ENCODE measurements at places on chromosomes 3 and 15. TPM values are rescaled to one million over a fixed set of nuclear protein-coding genes. Genes with fewer than 3 reads are reported as not detected.

WDR49 gene
- total RNA-seq = not detected

IL17RE gene
- total RNA-seq = 0.25 TPM

RASGRF1 gene
- total RNA-seq = not detected

ISLR2 gene
- not detected for total RNA-seq

DNA sequence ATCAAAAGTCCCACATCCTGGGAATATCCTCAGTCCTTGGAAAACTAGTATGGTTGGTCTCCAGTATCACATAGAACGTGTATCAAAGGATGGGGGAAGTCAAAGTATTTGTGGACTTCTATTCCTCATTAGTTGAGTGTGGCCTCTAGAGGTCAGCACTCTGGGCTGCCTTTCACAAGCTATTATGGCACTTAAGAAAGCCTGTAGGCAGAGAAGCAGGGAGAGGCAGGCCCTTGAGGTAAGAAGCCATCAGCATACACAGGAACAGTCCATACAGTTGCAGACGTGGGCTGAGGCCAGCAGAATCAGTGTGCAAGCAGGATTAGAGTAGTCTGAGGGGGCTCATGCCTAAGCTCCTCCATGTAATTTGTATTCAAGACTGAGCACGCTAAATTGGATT, 341.7 kb downstream of the CLSTN2 start:
- no peak overlapping the region for H3K27ac ChIP-seq
- H3K4me1 ChIP-seq = no peaks in the 10 kb centered on the region
- H3K4me3 ChIP-seq = no peak overlapping the region
- peaks cover 4% of the 10 kb centered on the region for H3K27me3 ChIP-seq
- no peak for DNase-seq

GRCh38 chr15:58690703-58691102, 58.8 kb downstream of the ADAM10 start:
- H3K27ac ChIP-seq = no peak overlapping the region
- H3K4me1 ChIP-seq = peaks cover 54% of the 10 kb centered on the region
- peak; percentile 14 for DNase-seq
- H3K27me3 ChIP-seq = no peaks in the 10 kb centered on the region

DNA sequence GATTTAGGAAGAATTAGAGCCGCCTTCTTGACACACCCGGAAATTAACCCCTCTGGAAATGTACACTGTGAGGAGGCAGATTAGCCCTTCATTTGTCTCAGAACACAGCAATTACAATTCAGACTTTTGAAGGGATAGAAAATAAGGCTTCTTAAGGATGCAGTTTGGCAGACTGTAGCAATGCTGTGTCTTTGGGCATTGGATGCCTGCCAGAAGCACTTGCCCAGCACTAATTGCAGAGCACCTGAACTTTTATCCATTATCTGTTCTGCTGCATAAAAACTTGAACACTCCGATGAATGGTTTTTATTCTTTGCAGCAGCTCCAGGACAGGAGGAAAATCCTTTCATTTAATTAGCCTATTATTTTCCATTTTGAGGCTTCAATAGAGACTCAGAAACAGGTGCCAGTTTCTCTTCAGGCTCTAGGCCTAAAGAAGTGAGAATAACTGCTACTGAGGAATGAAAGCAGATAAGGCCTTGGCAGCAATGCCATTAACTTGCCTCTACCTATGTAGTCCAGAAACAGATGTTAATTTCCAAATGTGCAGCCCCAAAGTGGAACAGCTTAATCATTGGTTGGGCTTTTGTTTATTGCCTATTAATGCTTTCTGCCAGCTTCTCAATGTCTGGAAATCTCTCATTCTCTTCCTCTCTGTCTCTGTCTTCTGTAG, 418.5 kb downstream of the NSUN3 start:
- no peak for DNase-seq
- no peaks in the 10 kb centered on the region for H3K36me3 ChIP-seq
- H3K4me3 ChIP-seq = no peak overlapping the region
- no peaks in the 10 kb centered on the region for H3K27me3 ChIP-seq

DNA sequence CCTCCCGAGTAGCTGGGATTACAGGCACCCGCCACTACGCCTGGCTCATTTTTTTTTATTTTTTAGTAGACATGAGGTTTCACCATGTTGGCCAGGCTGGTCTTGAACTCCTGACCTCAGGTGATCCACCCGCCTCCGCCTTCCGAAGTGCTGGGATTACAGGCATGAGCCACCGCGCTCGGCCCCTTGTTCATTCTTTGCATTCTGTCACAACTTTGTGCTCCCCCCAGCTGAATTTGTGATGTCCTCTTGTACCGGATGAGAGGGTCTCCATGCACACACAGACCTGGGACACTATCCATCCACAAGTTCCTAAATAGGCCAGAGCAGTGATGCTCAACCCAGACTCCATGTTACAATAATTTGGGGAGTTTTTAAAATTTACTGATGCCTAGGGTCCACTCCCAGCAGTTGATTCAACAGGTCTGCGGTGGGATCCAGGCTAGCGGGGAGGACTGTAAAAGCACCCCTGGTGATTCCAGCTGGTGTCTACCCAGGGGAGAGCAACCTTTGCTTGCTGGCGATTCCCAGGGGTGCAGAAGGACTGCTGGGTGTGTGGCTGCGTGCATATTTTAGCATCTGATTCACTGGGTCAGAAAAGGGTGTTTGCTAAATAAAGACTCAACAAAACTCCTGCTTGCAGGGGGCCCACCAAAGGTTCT, 1.0 kb downstream of the RASSF1 start:
- peaks cover 36% of the 10 kb centered on the region for H3K36me3 ChIP-seq
- no peaks in the 10 kb centered on the region for H3K27me3 ChIP-seq
- H3K4me3 ChIP-seq = peak overlapping the region; percentile 94

- DNase-seq = no peak
- no peaks in the 10 kb centered on the region for H3K4me1 ChIP-seq
- no peak overlapping the region for H3K4me3 ChIP-seq
- H3K27me3 ChIP-seq = no peaks in the 10 kb centered on the region
- H3K36me3 ChIP-seq = no peaks in the 10 kb centered on the region
- no peak overlapping the region for H3K27ac ChIP-seq
Measured at GRCh38 chr3:97439373-97439772, 325.2 kb upstream of the ARL6 start.

GRCh38 chr3:50537421-50538129, 30.0 kb downstream of the C3orf18 start:
- H3K27me3 ChIP-seq = no peaks in the 10 kb centered on the region
- no peak overlapping the region for H3K4me3 ChIP-seq
- H3K36me3 ChIP-seq = no peaks in the 10 kb centered on the region
- H3K27ac ChIP-seq = no peak overlapping the region

DNA sequence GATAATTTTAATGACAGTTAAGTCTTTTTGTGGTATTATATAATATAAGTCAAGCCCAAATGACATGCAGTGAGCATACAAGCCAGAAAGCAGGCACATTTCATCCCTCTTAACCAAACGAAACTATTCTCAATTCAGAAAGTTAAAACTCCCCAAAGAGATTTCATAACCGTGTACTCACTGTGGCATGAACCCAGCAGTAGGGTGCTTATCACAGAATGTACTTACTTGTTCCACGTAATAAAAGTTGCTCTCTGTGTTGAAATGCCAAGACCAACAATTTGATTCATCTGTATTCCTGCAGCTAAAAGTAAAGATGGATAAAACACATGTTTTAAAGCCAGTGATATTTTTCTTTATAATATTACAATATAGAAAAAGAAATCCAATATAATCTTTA, 12.1 kb downstream of the GK5 start:
- no peak for DNase-seq
- H3K4me1 ChIP-seq = peaks cover 6% of the 10 kb centered on the region
- H3K27me3 ChIP-seq = no peaks in the 10 kb centered on the region
- no peak overlapping the region for H3K4me3 ChIP-seq
- H3K27ac ChIP-seq = no peak overlapping the region

- H3K27ac ChIP-seq = no peak overlapping the region
- H3K4me1 ChIP-seq = no peaks in the 10 kb centered on the region
- no peak overlapping the region for H3K4me3 ChIP-seq
- no peaks in the 10 kb centered on the region for H3K36me3 ChIP-seq
Measured at GRCh38 chr15:39672666-39673065, 91.8 kb downstream of the THBS1 start.

DNA sequence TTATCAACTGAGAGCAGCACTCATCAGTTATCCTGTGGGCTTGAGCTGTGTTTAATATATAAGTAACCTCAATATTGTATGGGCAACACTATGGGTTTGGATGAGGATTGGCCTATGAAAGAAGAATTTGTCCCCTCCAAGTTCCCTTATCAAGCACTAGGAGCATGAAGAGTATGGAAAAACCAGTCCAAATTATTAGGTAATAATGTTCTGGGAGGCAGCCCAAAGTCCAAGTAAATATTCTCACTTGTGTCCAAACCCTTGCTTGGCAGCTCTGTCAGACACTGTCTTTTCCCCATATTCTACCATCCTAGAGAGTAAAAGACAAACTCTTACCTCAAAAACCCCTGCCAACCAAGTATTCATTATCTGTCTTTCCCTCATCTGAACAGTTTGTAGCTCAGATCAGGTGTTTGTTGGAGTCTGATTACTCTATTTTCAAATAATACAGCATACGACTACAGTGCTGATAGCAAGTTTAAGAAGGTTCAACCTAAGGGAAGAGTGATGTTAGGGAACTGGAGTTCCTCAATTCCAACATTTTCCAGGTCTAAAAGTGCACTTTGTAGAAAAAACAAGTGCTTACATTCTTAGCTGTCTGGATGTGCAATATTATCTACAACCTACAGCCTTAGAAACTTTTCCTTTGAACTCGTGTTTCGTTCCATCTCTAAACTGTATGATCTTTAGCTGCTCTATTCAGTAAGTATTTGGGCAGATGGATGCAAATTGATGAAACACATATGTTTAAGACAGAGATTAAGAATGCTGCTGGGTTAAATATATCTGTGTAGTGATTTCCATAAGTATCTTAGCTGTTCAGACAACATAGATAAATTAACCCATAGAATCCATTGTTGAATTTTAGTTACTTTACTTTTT, 89.7 kb upstream of the PHLDB2 start:
- no peaks in the 10 kb centered on the region for H3K36me3 ChIP-seq
- H3K27ac ChIP-seq = no peak overlapping the region
- H3K4me1 ChIP-seq = peaks cover 3% of the 10 kb centered on the region

GRCh38 chr3:157752956-157753786, 250.0 kb upstream of the VEPH1 start:
- no peaks in the 10 kb centered on the region for H3K27me3 ChIP-seq
- no peak for DNase-seq
- H3K4me3 ChIP-seq = no peak overlapping the region

- DNase-seq = no peak
- no peaks in the 10 kb centered on the region for H3K4me1 ChIP-seq
- H3K4me3 ChIP-seq = no peak overlapping the region
- no peak overlapping the region for H3K27ac ChIP-seq
- H3K36me3 ChIP-seq = no peaks in the 10 kb centered on the region
- peaks cover 4% of the 10 kb centered on the region for H3K27me3 ChIP-seq
Measured at GRCh38 chr3:170614214-170614966, 28.5 kb upstream of the SLC7A14 start.

DNA sequence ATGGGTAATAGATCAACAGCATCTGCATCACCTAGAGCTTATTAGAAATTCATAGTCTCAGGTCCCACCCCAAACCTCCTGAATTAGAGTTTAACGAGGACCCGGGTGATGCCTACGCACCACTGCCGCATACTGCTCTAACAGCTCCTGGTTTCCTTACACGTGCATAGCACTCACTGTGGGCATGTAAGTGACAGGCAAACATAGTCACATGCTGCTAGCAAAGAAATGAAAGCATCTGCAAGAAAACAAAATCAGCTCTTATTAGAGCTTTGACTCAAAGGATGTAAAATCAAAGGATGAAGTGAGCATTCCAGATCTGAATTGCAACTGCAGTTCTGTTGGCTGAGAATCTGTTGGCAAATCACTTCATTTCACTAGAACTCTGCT, 19.1 kb upstream of the RIOX2 start:
- DNase-seq = peak; percentile 44
- no peaks in the 10 kb centered on the region for H3K36me3 ChIP-seq
- peak overlapping the region; percentile 26 for H3K27ac ChIP-seq
- peak overlapping the region; percentile 18 for H3K4me3 ChIP-seq
- H3K27me3 ChIP-seq = no peaks in the 10 kb centered on the region

DNA sequence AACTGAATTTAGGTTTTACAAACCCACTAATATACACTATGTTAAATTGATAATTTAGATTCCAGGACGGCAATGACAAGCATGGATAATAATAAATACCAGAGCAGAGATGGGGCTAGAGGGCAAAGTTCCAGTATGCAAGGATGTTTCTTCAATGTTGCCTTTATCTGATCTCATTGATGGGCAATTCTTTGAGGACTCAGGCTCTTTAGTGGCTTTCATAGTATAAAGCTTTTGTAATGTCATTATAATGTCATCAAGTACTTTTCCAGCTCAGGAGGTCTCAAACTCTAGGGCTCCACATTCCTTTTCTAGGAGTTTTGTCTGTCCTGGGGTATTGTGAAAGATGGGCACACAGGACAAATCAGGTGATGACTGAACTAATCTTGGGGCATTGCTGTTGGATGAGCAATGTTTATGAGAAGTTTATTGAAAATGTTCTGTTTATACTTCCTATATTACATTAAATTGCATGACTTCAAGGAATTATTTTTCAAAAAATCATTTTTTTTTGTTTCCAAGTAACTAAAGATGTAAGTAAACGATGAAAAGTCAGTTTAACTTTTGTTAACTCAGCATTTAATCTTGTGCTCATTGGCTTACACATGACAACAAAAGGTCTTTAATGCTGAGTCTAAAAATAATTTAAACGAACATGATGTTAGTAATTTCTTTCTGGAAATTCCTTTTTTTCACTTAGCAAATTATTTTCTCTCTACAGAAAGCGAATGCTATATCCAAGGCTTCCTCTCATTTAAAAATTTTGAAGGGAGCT, 116.4 kb downstream of the OXSM start:
- H3K4me1 ChIP-seq = peaks cover 13% of the 10 kb centered on the region
- H3K4me3 ChIP-seq = no peak overlapping the region
- H3K36me3 ChIP-seq = no peaks in the 10 kb centered on the region
- no peaks in the 10 kb centered on the region for H3K27me3 ChIP-seq
- no peak overlapping the region for H3K27ac ChIP-seq

DNA sequence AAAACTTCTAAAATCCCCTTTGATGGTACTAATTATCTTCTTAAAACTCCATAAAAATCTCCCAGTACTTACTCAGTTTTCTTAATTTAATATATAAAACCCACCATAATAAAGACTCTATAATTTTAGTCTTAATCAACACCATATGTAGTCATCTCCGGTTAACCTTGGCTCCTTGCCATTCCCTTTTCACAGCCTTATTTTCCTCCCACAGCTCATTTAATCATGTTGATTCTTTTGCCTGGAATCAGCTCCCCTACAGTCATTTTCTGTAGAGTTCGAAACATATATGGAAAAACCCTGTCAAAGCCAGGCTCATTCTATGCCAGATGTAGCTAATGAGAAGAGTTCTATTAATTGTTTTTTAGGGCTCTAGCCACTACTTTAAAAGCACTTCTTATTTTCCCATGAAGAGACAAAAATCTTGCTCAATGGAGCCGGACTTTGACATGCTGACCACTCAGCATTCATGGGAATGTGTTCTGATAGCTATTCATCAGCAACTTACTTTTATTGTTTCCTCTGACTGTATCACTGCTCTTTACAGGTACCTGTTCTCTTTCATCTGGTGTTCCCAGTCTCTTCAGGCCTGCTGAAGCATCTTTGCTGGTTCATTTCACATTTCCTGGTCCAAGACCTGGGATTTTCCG, 573.4 kb downstream of the NAALADL2 start:
- no peak overlapping the region for H3K4me3 ChIP-seq
- no peaks in the 10 kb centered on the region for H3K36me3 ChIP-seq
- H3K27me3 ChIP-seq = no peaks in the 10 kb centered on the region
- H3K4me1 ChIP-seq = no peaks in the 10 kb centered on the region
